ENCODE measurements at places on chromosomes 12 and 14.

DNA sequence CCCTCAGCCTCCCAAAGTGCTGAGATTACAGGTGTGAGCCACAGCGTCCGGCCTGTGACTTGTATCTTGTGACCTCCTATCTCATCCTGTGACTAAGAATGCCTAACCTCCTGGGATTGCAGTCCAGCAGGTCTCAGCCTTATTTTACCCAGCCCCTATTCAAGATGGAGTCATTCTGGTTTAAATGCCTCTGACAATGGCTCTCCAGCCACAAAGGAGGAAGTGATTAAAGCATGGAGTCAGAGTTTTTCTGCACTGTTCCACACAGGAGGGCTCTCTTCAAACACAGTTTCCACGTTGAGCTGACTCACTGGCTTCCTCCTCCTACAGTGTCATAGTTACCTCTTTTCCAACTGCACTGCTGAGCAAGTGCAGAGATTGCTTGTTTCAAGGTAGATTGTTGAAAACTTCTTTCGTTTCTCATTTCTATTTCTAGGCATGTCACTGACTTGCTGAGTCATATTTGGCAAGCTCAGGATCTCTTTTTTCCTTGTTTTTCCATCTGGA, 383.8 kb downstream of the PCNX1 start:
- DNase-seq = no peak

DNA sequence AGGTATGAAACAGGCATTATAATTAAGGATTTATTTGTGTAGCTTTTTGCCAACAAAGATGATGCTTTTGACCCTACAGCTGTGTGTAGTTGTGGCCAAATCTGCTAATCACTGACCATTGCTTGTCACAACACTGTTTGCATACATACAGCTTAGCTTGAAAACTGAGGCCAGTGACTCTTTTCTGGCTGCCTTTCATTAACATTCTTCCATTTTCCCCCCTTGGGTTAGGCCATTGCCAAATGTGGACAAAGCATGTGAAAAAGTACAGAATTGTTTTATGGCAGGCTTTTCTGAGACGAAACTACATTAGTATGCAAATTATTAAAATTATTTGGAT, 263.3 kb downstream of the SLC16A7 start:
- no peak for DNase-seq

DNA sequence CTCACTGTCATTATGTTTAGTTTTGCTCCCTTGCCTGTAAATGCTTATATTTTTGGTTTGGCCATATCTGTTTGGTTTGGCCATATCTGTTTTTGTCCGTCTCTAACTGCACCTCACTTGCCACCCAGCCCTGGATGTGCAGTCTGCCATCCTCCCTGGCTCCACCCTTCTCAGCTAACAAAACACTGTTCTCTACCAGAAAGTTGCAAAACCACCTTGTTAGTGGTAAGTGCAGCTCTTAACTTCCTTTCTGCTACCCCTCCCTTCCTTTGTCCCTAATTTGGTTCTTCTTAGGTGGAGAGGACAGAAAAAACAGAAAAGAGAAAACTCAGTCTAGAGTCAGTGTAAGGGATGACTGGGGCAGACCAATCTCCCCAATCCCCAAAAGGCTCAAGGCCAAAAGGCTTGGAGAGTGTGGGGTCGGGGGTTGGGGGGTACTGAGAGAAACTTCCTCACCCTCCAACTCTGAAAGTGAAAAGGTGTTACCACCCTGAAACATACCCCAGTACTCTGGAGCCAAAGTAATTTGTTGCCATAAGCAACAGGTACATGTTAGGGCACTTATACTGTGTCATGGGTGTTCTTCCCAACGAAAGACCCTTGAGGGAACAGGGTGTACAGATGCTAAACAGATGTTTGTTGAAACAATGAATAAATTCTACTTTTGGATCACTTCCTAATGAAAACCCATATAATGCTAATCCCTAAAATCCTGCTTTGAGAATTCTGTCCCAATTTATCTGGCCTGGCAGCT, 5.0 kb downstream of the BIN2 start:
- DNase-seq = peak; percentile 28

DNA sequence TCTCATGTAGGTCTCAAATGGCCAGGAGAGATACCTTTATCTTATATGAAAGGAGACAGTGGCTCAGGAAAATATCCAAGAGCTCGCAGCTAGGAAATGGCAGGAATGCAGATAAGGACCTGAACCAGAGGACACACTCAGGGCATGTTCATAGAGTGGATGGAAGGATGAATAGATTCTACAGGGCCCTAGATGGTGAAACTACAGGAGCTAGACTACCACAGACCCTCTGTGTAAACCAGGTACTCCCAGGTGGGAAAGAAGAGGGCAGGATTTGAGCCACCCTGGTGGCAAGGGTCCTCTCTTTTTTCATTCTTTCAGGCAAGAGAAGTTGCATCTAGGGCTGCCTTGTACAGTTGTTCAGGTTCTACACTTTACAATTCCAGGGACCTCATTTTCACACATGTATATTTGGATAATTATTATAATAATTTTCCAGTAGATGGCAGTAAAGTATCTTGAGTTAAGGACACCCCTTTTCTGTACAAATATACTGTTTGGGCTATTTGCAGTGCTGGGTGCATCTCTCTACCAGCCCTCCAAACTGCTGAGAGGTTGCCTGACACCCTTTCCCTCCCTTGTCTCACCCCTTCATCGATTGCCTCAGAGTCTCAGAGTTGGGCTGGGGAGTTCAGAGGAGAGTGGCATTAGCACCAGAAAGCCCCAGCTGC, 10.5 kb upstream of the ZDHHC22 start:
- DNase-seq = no peak

DNA sequence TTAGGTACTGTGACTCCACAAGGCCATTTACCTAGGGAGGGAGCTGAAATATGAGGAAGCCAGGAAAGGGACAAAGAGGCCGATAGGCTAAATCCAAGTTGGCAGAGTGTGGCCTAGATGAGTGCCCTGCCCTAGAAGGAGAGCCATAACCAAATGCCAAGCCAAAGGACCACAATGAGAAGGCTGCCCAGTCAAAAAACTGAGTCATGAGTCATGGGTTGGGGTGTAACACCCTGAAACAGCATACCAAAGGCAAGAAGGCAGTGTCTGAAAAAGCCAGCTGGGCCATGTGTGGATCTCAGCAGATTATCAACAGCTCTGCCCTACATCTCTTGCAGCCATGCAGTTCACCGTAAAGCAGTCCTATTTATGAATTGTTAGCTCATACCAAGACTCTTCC, 171.7 kb downstream of the PHLDA1 start:
- no peak for DNase-seq

- DNase-seq = no peak
These were observed 390.2 kb upstream of the PRICKLE1 start for GRCh38 chr12:42979746-42980145.

GRCh38 chr14:64636208-64636979, 67.8 kb upstream of the PLEKHG3 start:
- DNase-seq = peak; percentile 50

DNA sequence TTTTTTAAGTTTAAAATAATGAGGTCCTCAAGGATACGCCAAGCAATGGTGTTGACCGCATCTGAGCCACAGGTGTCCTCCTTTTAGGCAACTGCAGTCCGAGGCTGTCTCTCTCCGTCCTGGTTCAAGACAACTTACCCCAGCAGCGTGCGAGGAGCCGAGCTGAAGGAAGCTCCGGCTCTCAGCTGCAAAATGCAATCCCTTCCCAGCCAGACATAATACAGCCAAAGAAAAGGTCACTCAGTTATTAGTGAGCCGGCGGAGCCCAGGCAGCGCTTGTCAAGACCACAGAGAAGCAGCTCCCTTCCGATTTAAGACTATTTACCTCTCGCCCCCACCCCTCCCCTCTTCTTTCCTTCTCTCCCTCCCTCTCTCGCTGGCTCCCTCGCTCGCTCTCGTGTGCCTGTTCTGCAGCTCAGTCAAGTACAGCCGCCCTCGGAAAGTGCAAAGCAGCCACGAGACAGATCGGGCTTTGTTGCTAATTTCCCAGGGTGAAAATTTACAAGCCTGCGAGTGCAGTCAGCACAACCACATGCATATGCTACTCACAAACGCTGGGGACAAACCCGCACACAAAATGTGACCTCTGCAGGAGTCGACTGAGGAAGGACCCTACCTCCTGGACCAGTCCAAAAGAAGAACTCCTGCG, 363 bp upstream of the LMO3 start:
- no peak for DNase-seq

DNA sequence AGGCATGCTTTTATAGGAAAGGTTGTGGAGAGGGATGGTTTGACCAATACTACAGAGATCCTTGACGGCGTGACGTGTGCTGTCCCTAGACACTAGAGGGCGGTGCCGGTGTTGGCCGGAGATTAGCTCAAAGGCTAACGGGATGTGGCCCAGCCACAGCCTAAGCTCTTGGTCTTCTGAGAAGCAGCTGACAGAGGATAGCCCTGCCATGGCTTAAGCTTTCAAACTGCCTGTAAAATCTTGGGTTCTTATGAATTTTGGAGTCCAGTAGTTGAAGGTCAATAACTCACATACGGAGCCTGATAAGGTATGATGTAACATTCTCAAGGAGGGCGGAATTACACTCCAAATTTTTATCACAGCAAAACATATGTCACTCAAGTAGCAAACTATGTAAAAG, 515.7 kb upstream of the ATXN7L3B start:
- no peak for DNase-seq

GRCh38 chr12:101780599-101780998, 41.3 kb upstream of the SYCP3 start:
- DNase-seq = no peak

DNA sequence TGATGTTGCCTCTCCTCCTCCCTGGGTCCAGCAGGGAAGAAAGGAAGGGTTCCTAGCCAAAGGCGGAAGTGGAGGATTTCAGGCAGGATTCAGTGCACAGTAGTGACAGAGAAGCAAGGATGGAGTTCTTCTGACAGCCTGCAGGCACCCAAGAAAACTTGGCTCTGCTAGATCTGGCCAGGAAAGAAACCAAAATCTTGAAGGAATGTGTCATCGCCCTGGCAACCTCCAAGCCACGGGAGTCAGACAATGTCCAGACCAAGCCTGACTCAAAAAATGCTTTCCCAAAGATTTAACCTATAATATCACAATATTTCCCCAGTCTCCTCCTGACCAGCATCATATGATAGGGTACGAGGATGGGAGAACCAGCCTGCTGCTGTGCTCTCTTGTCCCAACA, 22.8 kb upstream of the DHRS4 start:
- no peak for DNase-seq

DNA sequence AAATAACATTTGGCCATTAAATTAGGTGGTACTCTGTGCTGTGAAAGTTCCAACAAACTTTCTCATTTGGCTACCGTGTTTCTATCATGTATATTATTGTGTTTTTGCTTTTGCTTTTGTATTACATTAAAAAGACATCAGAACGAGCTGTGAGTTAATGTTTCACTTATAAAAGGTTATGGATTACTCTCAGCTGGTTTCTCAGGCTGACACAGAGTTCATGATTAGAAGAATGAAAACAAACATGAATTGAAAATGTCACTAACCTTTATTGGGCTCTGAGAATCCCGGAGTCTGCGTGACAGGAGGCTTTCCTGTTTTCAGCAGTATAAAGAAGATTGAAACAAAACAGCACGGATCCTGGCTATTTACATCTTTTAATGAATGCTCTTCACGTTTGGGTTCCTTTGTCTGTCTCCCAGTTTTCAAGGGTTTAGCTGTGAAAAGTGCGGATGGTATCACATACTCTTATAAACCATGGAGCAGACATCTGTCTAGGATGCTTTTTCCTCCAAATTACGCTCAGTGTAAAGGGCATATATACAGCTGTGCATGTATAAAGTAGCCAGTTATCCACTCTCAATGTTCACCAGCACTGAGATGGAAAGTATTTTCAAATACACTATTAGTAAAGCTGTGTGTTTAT, 153.6 kb downstream of the PTCSC3 start:
- DNase-seq = no peak

DNA sequence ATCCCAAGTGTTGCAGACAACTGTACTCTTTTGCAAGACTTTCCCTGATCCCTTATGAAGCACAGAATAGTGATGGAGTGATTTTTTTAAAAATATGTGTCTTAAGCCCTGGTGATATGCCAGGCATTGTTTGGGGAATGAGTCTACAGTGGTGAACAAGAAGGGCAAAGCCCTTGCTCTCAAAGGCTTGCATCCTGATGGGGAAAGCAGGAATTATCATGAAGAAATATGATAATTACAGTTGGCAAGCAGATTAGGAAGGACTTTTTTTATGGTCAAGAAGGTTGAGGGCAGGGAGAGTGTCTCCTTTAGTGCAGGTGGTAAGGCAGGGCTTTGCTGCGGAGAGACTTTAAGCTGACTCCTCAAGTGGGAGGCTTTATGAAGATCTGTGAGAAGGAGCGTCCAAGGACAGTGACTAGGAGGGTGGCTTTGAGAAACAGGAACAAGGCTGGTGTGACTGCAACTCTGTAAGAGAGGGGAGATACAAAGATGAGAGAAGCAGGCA, 100.2 kb downstream of the SYNE2 start:
- DNase-seq = no peak

GRCh38 chr12:131929581-131930456, 743 bp downstream of the PUS1 start:
- no peak for DNase-seq

DNA sequence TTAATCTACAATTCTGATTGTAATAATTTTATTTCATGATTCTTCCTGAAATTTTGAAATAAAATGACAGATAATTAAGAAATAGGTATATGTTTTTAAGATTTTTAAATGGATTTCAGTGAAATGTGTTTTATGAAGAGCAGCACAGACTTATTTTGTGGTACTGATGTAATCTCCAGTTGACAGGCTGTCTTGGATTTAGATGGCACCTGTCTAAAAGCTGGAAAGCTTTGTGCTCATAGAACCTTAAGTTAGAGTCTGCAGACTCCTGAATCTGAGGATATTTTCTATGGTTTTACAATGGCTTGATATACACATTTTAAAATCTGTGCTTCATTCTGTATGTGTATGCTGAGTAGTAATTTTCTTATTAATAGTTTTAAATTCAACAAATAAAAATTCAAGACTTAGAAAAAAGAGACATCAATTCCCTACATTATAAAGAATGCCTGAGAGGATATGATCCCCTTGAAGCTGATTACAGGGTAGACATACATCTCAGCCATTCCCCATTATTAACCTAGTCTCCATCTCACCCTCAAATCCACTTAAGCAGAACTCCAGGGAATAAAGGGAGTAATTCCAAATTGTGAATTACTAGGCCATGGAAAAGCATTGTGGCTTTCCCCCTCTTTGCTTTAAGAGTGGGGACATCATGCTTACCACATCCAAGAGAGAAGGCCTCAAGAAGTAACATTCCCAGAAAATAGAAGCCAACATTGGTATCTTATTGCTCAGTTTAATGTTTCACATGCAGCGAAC, 33.7 kb upstream of the ACSS3 start:
- no peak for DNase-seq

GRCh38 chr12:2018391-2018790, 14.1 kb upstream of the DCP1B start:
- DNase-seq = no peak

All from central memory CD8-positive, alpha-beta T cell (primary cell).